ENCODE measurements at places on chromosomes 1 and 21. TPM values are rescaled to one million over a fixed set of nuclear protein-coding genes. Genes with fewer than 3 reads are reported as not detected.

The EXTL1 gene
- not detected for total RNA-seq

The TTLL7 gene
- total RNA-seq: 0.63 TPM

The TRIM17 gene
- total RNA-seq: 2.6 TPM

The DMBX1 gene
- not detected for total RNA-seq

The PRR9 gene
- total RNA-seq: not detected

The SRGAP2 gene
- total RNA-seq: 52.5 TPM

The FMO3 gene
- not detected for total RNA-seq

The TSPAN1 gene
- total RNA-seq: not detected

The CHIA gene
- not detected for total RNA-seq
